Mucosa of descending colon (tissue), 3 donors: ENCODE measurements at places on chromosomes 13 and 19. TPM values are rescaled to one million over a fixed set of nuclear protein-coding genes. Genes with fewer than 3 reads are reported as not detected.
A peak's percentile ranks its signal among the peaks of the same experiment; 100 is the strongest.

DNA sequence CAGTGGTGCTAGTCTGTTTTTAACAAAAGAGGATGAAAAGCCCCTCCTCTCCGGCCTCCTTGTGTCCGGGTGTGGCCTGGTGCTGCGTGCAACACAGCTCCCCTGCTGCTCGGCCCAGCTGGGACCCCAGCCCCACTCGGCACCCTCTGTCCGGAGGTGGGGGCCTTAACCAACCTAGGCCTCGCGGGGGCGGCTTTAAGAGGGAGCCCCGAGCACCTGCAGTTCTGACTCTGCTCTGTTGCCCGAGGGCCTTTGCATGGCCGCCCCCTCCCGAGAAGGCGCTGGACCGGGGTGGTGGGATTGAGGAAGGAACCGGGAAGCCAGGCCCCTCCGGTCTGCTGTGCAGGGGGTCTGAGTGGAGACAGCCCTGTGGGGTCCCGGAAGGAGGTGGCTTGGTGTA, 5.7 kb upstream of the GRIN3B start:
- no peak for DNase-seq

DNA sequence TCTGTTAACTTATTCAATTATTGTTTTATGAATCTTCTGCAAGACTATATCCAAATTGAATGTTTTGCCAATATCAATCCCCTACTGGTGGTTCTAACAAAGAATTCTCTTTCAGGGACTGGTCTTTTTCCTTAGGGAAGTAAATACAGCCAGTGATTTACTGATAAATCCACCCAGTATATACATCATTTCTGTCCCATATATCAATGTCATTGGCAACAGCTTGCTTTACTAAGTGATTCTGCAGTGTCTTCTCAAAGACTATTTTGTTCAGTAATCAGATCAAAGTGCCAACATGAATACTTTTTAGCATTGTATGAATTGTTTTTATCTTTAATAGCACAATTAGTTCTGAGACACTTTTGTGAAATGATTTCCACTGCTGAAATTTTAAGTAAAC, 114.0 kb upstream of the OBI1 start:
- no peak for DNase-seq

The OXGR1 gene
- 2.0 TPM for total RNA-seq

DNA sequence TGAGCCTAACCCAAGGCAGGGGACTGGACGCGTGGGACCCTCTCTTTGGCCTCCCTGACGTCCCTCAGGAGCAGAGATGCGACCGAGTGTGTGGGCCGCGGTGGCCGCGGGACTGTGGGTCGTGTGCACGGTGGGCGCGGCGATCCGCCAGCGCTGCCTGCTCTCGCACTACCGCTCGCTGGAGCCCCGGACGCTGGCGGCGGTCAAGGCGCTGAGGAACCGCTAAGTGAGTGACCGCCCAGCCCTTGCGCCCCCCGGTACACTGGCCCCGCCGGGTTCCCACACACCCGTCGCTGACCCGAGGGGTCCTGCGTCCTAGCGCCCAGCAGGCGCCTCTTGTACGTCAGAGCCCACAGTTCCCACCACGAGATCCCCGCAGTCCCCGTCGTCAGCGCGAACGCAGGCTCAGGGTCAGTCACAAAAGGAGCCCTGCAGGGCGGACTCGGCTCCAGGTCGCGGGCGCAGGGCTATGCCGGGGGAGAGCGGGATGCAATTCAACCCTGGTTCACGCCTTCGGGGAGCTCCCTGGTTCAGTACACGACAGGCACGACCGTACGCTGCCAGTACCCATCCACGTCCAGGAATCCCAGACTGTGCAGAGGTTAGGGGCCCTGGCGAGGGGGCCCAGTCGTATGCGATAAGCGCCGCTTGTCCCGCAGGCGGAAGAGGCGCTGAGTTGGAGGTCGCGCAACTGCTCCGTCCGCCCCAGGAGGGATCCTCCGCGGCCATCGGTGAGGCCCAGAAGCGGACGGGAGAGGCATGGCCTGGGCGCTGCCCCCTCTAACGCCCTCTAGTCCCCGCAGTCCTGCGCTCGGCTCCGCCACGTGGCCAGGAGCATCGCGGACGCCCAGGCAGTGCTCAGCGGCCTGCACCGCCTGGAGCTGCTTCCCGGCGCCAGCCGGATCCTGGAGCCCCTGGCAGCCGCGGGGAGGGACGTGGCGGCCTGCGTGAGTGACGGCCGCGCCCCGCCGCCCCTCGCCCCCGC, 3.6 kb upstream of the IFNL2 start:
- DNase-seq: no peak

- DNase-seq: no peak
Observed at GRCh38 chr19:55635334-55635717, 5.5 kb upstream of the ZNF580 start.

GRCh38 chr19:14118165-14119051, 846 bp upstream of the PRKACA start:
- DNase-seq: peak; percentile 66

The STX10 gene
- 49.3 TPM for total RNA-seq

The KIR3DL1 gene
- total RNA-seq: not detected

The SERP2 gene
- 5.8 TPM for total RNA-seq
